ENCODE measurements at places on chromosomes 16 and 17.

- no peak overlapping the region for H3K4me3 ChIP-seq
- no peaks in the 10 kb centered on the region for H3K4me1 ChIP-seq
- no peak for DNase-seq
These were observed 430.5 kb downstream of the RBFOX1 start for GRCh38 chr16:7763111-7763510.

GRCh38 chr17:12409082-12409481 is 256.6 kb upstream of the MYOCD start:
- H3K27me3 ChIP-seq: peaks cover 2% of the 10 kb centered on the region

GRCh38 chr17:16361874-16362273 is 8.6 kb upstream of the CENPV start:
- no peaks in the 10 kb centered on the region for H3K27me3 ChIP-seq
- DNase-seq: no peak
- H3K4me3 ChIP-seq: no peak overlapping the region
- H3K4me1 ChIP-seq: no peaks in the 10 kb centered on the region
- no peak overlapping the region for H3K27ac ChIP-seq
- no peaks in the 10 kb centered on the region for H3K36me3 ChIP-seq

DNA sequence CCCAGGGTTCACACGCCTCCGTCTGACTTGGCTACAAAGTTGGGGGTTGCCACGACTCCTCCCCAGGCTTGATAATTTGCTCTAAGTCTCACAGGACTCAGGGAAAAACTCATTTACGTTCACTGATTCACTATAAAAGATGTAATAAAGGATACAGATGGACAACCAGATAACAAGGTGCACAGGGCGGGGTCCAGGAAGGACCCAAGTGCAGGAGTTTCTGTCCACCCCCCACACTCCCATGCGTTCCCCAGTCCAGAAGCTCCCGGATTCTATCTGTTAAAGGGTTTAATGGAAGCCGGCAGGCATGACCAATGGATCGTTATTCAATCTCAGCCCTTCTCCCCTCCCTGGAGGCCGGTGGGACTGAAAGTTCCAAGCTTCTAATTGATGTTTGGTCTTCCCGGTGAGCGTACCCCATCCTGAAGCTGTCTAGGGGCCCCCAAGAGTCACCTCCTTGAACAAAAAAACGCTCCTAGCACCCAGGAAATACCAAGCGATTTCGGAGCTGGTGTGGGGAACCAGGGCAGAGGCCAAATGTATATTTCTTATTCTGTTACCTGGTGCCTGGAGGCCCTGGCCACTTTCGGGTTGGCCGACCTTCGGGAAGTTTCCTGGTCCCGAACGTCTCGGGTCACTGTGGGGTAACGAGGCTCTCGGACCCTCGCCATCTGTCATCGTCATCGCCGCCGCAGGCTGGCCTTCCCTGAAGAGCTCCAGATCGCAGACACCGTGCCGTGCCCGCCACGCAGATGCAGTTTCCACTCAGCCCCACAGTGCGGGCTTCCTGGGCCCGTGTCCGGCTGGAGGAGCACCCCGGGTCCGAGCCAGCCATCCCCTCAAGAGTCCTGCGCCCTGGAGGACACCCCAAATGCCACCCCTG is 13.5 kb upstream of the METRNL start:
- H3K27ac ChIP-seq: no peak overlapping the region
- no peak overlapping the region for H3K4me3 ChIP-seq
- H3K4me1 ChIP-seq: peaks cover 18% of the 10 kb centered on the region
- no peaks in the 10 kb centered on the region for H3K36me3 ChIP-seq
- no peak for DNase-seq
- H3K27me3 ChIP-seq: peaks cover 24% of the 10 kb centered on the region

GRCh38 chr17:1714427-1714979 is 4.3 kb upstream of the TLCD2 start:
- no peaks in the 10 kb centered on the region for H3K27me3 ChIP-seq
- H3K4me3 ChIP-seq: peak overlapping the region; percentile 85
- peaks cover 35% of the 10 kb centered on the region for H3K36me3 ChIP-seq
- H3K27ac ChIP-seq: peak overlapping the region; percentile 99

GRCh38 chr16:85735946-85736345 is 14.9 kb downstream of the C16orf74 start:
- H3K4me3 ChIP-seq: no peak overlapping the region
- DNase-seq: no peak
- no peaks in the 10 kb centered on the region for H3K27me3 ChIP-seq
- H3K36me3 ChIP-seq: no peaks in the 10 kb centered on the region

- DNase-seq: no peak
- no peaks in the 10 kb centered on the region for H3K36me3 ChIP-seq
- no peak overlapping the region for H3K4me3 ChIP-seq
- H3K27ac ChIP-seq: no peak overlapping the region
These were observed 9.7 kb upstream of the NXPH3 start for GRCh38 chr17:49565948-49566491.

GRCh38 chr17:66711401-66711800 is 123.5 kb upstream of the CACNG5 start:
- peaks cover 24% of the 10 kb centered on the region for H3K4me1 ChIP-seq
- no peaks in the 10 kb centered on the region for H3K27me3 ChIP-seq
- H3K4me3 ChIP-seq: no peak overlapping the region

DNA sequence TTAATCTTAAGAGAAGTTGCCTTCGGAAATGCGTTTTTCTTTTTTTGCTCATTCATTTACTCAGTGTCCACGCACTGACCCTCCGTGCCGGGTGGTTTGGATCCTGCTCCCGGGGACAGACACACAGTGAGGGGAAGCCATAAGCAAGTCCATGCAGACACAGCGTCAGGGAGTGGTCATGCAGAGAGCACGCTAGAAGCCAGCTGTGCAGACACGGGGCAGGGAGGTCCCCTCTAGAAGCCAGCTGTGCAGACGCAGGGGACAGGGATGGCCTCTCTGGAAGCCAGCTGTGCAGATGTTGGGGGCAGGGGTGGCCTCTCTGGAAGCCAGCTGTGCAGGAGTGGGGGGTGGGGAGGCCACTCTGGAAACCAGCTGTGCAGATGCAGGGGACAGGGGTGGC is 4.8 kb downstream of the GAA start:
- DNase-seq: no peak
- H3K36me3 ChIP-seq: no peaks in the 10 kb centered on the region
- H3K27me3 ChIP-seq: peaks cover 49% of the 10 kb centered on the region

- DNase-seq: no peak
- H3K27me3 ChIP-seq: no peaks in the 10 kb centered on the region
- H3K36me3 ChIP-seq: no peaks in the 10 kb centered on the region
- H3K27ac ChIP-seq: no peak overlapping the region
- no peak overlapping the region for H3K4me3 ChIP-seq
These were observed 599.6 kb downstream of the TMEM114 start for GRCh38 chr16:7990626-7991260.

DNA sequence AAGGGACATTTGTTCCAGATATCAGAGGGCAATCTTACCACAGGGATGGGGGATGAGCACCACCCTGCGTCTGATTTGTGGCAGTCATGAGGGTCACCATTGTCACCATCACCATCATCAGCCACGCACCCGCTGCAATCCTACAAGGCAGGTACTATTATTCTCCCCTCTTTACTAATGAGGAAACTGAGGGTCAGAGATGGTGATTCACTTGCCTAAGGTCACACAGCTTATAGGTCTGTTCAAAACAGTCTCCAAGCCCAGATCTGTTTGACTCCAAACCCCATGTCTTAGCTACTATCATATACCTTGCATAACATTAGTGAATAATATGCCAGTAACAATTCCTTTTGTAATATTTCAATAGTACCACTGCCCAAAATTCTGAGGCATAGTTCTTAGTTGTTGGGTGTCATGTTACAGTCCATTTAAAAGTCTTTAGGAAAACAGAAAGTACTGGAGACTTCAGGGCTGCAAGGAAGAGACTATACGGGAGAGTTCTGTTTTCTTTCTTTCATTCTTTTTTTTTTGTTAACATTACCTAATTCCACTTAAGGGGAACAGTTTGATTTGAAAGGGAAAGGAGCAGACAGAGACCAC is 166.4 kb downstream of the C16orf95 start:
- H3K4me1 ChIP-seq: peaks cover 8% of the 10 kb centered on the region
- no peaks in the 10 kb centered on the region for H3K36me3 ChIP-seq
- DNase-seq: no peak
- no peak overlapping the region for H3K4me3 ChIP-seq
- H3K27me3 ChIP-seq: no peaks in the 10 kb centered on the region

- no peak for DNase-seq
- no peaks in the 10 kb centered on the region for H3K4me1 ChIP-seq
- peaks cover 23% of the 10 kb centered on the region for H3K36me3 ChIP-seq
- H3K4me3 ChIP-seq: no peak overlapping the region
These were observed 22.2 kb upstream of the DRG2 start for GRCh38 chr17:18065546-18065945.

- no peak for DNase-seq
- H3K27ac ChIP-seq: no peak overlapping the region
- H3K4me3 ChIP-seq: no peak overlapping the region
- H3K27me3 ChIP-seq: no peaks in the 10 kb centered on the region
- peaks cover 2% of the 10 kb centered on the region for H3K4me1 ChIP-seq
- no peaks in the 10 kb centered on the region for H3K36me3 ChIP-seq
These were observed 66.4 kb downstream of the SCNN1B start for GRCh38 chr16:23368469-23368868.

GRCh38 chr16:4613636-4614570 is 785 bp downstream of the UBALD1 start:
- H3K4me3 ChIP-seq: peak overlapping the region; percentile 97
- peaks cover 59% of the 10 kb centered on the region for H3K4me1 ChIP-seq
- DNase-seq: peak; percentile 48
- H3K36me3 ChIP-seq: peaks cover 4% of the 10 kb centered on the region
- H3K27me3 ChIP-seq: no peaks in the 10 kb centered on the region

DNA sequence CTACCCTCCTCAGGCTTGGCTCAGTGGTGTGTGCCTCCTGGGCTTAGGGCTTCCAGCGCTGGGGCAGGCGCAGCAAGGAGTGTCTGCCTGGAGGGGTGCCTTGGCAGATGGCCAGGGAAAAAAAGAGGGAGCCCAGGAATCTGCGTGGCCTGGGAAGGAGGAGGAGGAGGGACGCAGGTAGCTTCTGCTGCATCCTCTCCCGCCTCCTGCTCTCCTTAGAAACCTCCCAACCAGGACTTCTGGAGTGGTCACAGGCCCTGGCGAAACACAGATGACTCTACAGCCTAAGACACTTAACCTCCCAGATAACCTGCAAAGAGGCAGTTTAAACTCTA is 7.3 kb upstream of the BCAR1 start:
- no peaks in the 10 kb centered on the region for H3K27me3 ChIP-seq
- peaks cover 3% of the 10 kb centered on the region for H3K36me3 ChIP-seq
- no peak overlapping the region for H3K27ac ChIP-seq
- DNase-seq: no peak

DNA sequence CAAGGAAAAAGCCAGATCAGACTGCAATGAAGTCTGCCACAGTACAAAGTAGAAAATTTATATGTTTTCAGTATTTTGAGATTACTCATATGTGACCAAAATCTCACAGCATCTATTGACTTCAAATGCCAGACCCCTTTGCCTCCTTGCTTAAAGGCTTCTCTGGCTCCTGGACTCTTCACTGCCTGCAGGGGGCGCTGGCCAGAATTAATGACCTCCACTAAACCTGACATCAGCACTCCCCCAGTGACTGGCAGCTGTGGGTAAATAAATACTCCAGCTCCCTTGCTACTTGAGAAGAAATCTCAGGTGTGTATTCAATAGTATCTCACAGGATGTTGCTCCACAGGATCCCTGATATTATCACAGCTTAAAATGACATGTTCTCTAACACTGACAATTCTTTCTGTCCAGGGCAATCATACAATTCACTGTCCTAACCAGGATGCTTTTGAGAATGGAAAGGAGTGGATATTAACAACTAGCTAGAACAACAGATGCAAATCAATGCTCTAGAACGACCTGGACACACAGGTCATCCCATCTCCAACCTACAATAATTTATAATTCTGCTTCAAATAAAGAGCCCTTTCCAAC is 4.0 kb downstream of the BECN1 start:
- no peaks in the 10 kb centered on the region for H3K27me3 ChIP-seq
- peak; percentile 74 for DNase-seq
- H3K27ac ChIP-seq: no peak overlapping the region

GRCh38 chr17:39927929-39928857 is 661 bp downstream of the LRRC3C start:
- H3K36me3 ChIP-seq: peaks cover 11% of the 10 kb centered on the region
- no peaks in the 10 kb centered on the region for H3K27me3 ChIP-seq
- peak overlapping the region; percentile 94 for H3K4me3 ChIP-seq
- peaks cover 35% of the 10 kb centered on the region for H3K4me1 ChIP-seq

GRCh38 chr17:80612997-80613731 is 68.5 kb downstream of the RPTOR start:
- H3K4me3 ChIP-seq: no peak overlapping the region
- peaks cover 6% of the 10 kb centered on the region for H3K4me1 ChIP-seq
- H3K36me3 ChIP-seq: no peaks in the 10 kb centered on the region

DNA sequence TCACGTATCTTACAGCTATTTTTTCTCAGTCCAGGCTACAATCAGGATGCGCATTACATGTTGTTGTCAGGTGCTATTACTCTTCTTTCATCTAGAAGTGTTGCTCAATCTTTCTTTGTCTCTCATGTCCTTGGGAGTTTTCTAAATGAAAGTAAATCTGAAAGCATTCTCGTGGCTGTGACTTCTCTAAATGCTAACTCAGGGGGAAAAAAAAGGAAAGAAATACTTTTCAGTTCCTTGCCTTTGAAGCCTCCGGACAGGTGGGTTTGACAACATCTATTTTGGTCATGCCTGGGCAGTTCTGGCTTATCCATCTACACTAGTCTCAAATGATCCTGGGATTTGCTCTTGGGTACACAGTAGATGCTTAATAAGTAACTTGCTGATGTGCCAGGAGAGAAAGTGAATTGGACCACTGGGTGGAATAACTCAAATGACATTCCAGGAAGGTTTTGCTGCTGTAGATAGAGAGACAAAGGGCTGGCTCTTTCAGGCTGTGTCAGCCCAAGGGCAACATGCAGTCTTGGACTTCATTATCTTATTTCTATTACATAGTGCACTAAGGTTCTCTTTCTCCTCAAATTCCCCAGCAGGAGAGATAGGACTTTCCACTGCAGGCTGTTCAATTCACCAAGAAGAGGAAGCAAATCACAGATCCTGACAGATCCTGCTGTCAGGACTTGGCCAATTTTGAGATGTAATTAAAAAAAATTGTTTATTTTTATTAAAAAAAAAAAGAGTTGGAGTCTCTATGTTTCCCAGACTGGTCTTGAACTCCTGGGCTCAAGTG is 63.6 kb upstream of the NFAT5 start:
- H3K4me1 ChIP-seq: no peaks in the 10 kb centered on the region
- no peak overlapping the region for H3K27ac ChIP-seq
- no peaks in the 10 kb centered on the region for H3K36me3 ChIP-seq

GRCh38 chr16:27823421-27823820 is 240.1 kb downstream of the GSG1L start:
- no peaks in the 10 kb centered on the region for H3K4me1 ChIP-seq
- no peak overlapping the region for H3K27ac ChIP-seq
- no peak overlapping the region for H3K4me3 ChIP-seq
- H3K36me3 ChIP-seq: no peaks in the 10 kb centered on the region
- H3K27me3 ChIP-seq: peaks cover 67% of the 10 kb centered on the region
